ENCODE measurements at places on chromosomes 3 and 15.

DNA sequence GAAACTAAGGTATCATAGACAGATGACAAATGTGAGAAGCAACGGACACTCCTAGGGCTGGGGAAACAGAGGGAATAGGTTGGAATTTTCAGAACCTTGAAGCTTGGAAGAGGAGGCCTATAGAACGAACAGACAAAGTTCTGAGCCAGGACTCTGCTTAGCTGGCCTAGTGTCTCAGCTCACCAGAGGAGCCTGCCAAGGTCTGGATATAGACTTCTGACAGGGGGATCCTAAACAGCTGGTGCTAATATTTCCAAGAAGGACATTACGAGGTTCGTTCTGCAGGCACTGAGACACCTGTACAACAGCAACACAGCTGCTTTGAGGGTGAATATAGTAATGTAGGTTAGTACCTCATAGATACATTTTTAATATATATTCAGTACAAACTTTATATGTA is 266.3 kb downstream of the CHL1 start:
- DNase-seq, result no peak

GRCh38 chr3:105688821-105689220 is 180.0 kb downstream of the CBLB start:
- no peak for DNase-seq

DNA sequence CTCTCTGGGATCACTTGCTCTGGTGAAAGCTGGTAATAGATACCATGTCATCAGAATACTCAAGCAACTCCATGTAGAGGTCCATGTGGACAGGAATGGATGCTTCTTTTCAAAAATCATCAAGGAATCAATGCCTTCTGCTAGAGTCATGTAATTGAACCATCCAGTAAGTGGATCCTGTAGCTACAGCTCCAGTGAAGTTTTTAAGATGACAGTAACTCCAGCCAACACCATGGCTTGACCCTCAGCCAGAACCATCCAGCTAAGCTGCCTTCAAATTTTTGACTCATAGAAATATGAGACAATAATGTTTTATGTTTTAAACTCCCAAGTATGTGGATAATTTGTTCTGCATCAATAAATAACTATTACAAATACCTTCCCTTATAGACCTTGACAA is 923.7 kb downstream of the EPHA3 start:
- no peak for DNase-seq

- no peak for DNase-seq
Observed at GRCh38 chr3:53716998-53717397, 129.2 kb downstream of the CHDH start.

- no peak for DNase-seq
Observed at GRCh38 chr3:149801639-149802038, 9.3 kb upstream of the ANKUB1 start.

- no peak for DNase-seq
Observed at GRCh38 chr15:34239151-34239808, 14.5 kb downstream of the EMC4 start.

GRCh38 chr3:194607592-194608389 is 25.4 kb downstream of the TMEM44 start:
- no peak for DNase-seq

GRCh38 chr3:84077479-84077878 is 881.3 kb upstream of the CADM2 start:
- no peak for DNase-seq

- no peak for DNase-seq
Observed at GRCh38 chr3:57556459-57557084, 498 bp downstream of the PDE12 start.

DNA sequence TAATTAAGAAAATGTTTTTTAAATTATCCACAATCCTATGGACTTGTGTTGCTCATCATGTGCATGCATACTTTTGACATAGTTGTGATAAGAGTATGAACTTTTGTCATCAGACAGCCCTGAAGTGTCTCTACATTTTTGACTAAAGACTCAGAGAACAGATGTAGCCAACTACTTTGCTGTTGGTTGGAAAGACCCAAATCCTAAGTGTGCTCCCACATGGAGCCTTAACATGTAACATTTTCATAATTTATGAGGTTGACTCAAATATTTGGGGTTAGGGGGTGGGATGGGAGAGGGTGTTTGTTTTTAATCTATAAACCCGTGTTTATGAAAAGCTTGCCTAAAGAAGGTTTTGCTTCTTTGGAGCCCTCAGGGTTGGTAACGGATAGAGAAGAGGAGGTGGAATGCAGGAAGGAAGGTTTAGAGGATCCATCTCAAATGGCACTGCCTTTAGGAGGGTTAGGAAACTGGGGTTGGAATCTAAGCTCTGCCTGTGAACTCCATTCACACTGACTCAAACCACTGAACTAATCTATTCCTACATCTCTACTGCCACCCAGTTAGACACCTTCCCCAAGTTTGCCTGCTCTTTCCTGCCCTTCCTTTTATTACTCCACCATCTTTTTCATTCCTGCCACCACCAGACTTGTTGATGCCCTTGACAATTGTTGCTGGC is 3.7 kb downstream of the BOC start:
- no peak for DNase-seq

DNA sequence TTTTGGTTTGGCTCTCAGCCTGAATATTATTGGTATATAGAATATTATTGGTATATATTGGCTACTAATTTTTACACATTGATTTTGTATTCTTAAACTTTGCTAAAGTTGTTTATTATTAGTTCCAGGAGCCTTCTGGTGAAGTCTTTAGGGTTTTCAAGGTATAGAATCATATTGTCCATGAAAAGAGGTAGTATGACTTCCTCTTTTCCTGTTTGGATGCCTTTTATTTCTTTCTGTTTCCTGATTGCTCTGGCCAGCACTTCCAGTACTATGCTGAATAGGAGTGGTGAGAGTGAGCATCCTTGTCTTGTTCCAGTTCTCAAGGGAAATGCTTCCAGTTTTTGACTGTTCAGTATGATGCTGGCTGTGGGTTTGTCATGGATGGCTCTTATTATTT is 107.3 kb upstream of the LIPC start:
- DNase-seq, result no peak

- no peak for DNase-seq
Observed at GRCh38 chr3:179971280-179971679, 65.5 kb downstream of the PEX5L start.

DNA sequence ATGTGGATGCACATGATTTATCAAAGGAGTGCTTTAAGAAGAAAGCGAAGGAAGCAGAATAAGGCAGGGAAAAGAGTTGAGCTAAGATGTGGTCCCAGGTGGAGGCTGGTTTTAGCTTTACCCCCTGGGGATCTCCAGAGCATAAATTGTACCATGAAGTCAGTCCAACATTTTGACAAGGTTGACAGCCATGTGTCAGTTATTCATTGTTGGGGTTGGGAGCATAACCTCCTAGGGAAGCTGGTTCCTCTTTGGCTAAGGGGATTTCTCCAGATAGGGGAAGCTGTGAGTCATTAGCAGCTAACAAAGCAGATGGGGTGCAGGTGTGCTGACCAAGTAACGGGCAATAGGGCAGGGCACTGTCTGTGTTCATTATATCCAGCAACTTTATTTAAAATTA is 123.7 kb upstream of the IGSF10 start:
- DNase-seq, result no peak

- no peak for DNase-seq
Observed at GRCh38 chr3:98147179-98147578, at the start of gene OR5H14. TSS of gene OR5H14 (plus strand) at chr3:98147479. CDS start at chr3:98149386, 1,907 bp downstream.

DNA sequence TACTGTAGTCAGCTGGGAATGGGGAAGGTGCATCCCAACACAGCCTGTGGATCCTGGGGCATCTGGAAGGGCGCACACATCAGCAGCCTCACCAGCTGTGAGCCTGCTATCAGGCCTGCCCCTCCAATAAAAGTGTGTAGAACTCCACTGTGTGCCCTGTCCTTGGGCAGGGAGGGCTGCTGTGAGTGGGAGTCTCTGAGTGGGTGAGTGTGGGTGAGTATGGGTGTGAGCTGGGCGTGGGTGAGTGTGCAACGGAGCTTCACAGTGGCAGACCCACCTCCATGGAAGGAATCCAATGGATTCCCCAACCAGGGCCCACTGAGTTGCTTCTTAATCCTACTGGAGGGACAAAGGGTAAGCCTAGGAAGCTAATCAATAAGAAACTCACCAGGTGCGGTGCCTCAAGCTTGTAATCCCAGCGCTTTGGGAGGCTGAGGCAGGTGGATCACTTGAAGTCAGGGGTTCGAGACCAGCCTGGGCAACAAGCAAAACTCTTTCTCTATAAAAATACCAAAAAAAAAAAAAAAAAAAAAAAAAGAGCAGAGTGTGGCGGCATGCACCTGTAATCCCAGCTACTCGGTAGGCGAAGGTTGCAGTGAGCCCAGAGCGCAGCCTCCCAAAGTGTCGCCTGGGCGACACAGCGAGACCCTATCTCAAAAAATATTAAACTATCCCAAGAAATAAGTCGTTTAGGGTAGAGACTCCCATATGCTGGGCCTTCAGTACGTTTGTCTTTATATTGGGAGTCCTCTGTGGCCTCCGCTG is 555 bp upstream of the RCCD1 start:
- no peak for DNase-seq

DNA sequence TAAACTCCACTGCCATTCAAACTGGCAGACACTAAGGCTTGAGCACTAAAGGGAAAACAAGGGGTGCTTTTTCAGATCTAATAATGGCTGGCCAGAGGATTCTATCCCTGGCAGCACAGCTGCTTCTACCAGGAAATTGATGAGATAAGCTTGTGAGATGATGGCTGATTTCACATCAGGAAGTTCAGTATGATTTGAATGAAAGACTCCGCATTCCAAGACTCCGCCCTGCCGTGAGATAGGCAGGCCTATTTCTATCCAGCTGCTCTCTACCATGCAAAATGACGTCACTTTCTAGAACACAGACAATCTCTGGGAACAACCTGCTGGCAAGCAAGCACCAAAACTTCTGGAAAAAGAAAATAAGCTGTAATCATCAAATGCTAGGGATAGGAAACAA is 171.8 kb downstream of the WDR76 start:
- DNase-seq, result no peak

Measured in upper lobe of left lung (tissue), 6 donors.